ENCODE measurements at places on chromosomes 3 and 15. TPM values are rescaled to one million over a fixed set of nuclear protein-coding genes. Genes with fewer than 3 reads are reported as not detected.

The SLC22A14 gene
- total RNA-seq: 0.13 TPM

The PIGZ gene
- 6.3 TPM for total RNA-seq

The MYRIP gene
- total RNA-seq: 0.59 TPM

The SERINC4 gene
- total RNA-seq: not detected

The ADAMTS7 gene
- total RNA-seq: 1.0 TPM

The POTEB gene
- not detected for total RNA-seq

The SCAANT1 gene
- not detected for total RNA-seq

Data from Panc1 (cell line).